ENCODE measurements at places on chromosomes 7 and 10.

- DNase-seq = no peak
These were observed 61.4 kb downstream of the CREB5 start for GRCh38 chr7:28473571-28474281.

DNA sequence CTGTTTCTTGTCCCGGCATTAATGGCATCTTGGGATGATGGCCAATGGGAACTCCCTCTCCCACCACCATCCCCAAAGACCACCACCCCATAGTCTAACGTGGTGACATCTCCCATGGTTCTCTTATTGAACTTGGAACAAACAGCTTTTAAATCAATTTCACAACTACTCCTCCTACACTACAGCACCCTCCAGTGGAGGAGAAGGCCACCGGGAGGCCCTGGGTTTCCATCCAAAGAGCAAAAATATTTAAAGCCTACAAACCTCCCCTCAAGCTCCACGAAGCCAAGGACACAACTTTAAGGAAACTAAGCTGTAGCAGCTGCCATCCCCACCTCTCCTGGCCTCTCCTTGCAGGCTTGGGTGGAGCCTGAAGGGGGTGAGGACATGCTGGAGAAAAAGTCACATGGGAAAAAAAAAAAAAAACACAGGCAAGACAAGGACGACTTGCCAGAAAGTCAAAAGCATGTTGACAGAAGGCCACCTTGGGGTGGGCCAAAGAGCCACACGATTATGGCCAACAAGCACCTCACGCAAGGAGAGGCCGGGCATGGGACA lies 94.0 kb upstream of the LANCL2 start:
- no peak for DNase-seq

DNA sequence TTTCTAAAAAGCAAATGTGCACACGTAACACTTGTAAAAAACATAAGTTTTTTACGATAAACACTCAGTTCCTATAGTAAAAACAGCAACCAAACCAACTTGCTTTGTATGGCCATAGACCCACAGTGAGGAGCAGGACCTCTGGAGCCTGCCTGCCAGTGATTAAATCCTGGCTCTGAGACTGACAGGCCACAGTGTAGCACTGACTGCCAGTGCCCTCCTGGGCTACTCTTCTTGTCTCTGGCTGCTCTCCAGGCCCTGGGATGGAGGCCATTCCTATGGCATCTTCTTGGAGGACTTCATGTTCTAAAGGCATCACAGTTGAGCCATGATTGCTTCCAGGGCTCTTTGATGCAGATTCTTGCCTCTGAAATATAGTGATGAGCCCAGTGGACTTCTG lies 22.7 kb upstream of the TMEM254 start:
- no peak for DNase-seq

- DNase-seq = no peak
These were observed 225.4 kb downstream of the DKK1 start for GRCh38 chr10:52539463-52539862.

DNA sequence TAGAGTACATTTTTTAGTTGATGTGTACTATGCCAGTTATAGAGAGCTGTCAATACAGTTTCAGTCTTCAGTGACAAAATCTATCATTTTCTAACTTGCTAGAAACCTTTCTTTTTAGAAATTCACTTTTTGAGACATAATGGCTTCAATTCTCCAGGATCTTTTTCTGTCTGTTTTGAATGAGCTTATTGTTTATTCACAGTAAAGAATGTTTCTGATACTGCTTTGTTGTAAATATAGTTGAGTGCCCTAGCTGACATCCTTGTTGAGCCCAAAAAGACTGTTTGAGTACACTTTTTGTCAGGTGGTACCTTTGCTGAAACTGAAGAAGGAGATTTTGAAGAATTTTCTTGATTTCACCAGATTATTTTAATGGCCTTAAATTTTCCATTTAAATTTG lies 139.9 kb downstream of the PPP1R9A start:
- no peak for DNase-seq

DNA sequence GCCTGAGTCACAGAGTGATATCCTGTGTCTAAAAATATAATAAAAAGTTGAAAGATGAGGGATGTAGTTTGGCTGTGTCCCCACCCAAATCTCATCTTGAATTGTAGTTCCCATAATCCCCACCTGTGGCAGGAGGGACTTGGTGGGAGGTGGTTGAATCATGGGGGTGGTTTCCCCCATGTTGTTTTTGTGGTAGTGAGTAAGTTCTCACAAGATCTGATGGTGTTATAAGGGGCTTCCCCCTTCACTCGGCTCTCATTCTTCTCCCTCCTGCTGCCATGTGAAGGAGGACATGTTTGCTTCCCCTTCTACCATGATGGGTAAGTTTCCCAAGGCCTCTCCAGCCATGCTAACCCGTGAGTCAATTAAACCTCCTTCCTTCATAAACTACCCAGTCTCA lies 25.1 kb upstream of the UBE3C start:
- no peak for DNase-seq

DNA sequence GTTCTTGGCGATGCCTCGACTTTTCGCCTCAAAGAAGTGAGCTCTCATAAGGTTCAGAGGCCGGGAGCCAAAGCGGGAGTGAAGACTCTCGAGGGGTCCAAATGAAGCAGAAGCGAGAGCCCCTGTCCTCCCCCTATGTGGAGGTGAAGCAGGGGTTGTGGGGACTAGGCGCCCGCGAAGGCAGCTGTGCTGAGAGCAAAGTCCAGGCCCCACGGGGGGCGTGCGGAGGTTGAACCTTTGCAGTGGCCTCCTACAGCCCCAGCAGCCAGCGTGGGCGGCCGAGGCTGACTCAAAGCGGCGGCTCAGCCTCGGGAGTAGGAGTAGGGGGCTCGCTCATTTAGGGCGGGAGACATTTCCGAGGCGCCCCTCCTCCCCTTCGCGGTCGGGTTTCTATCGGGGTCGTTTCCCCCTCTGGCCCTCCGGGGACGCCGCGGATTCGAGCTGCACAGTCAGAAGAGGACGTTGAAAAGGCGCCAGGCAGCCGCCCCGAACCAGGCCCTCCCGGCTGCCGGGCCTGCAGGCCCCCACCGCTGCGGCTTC lies 553 bp upstream of the ADD3 start:
- DNase-seq = no peak

DNA sequence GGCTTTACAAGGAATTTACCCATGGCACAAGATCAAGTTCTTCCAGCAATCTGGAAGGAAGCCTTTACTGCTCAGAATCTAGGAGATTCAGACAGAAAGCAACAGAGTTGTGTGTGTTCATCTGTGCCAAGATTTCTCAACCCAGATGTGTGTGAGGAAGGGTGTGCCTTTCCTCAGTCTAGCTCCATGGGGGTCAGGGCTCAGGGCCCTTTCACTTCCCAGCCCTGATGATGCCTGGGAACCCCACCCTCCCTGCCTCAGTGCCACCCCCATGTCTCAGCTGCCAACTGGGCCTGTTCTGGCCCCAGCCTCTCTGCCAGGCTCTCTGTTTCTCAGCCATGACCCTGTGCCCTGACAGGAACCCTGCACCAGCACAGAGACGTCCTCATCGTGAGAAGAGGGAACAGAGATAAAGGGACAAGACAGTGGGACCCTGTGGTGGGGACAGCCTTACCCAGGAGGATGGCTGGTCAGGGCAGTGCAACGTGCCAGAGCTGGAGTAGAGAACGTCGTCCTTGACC lies 102.0 kb downstream of the VIPR2 start:
- DNase-seq = no peak

DNA sequence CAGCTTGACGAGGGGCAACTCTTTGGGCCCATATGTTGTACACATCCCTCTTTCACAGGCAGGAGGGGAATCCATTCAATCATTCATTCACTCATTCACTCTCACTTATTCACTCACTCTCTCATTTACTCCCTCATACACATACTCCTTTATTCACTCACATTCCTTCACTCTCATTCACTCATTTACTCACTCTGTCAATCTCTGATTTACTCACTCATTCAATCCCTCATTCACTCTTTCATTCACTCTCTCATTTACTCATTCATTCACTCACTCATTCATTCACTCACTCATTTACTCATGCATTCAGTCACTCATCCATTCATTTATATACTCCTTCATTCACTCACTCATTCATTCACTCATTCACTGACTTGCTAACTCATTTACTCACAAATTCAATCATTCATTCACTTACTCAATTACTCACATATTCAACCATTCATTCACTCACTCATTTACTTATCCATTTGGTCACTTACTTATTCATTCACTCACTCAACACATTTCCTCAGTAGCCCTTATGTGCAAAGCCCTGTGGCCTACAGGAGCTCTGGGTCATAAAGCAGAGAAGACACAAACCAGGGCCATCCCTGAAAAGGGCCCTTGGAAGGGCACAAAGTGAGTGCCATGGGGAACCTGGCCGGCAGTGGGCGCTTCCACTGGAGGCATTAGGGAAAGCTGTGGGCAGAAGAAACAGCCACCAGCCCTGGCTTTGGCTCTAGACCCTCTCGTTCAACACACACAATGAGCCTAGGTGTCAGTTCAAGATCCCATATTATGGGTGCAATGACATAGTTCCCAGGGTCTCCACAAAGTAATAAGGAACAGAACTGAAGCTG lies 26.0 kb downstream of the HIP1 start:
- DNase-seq = no peak

GRCh38 chr7:17042211-17042610 lies 160.4 kb upstream of the AGR3 start:
- no peak for DNase-seq

- no peak for DNase-seq
These were observed 498.4 kb upstream of the POM121L12 start for GRCh38 chr7:52537051-52537450.

DNA sequence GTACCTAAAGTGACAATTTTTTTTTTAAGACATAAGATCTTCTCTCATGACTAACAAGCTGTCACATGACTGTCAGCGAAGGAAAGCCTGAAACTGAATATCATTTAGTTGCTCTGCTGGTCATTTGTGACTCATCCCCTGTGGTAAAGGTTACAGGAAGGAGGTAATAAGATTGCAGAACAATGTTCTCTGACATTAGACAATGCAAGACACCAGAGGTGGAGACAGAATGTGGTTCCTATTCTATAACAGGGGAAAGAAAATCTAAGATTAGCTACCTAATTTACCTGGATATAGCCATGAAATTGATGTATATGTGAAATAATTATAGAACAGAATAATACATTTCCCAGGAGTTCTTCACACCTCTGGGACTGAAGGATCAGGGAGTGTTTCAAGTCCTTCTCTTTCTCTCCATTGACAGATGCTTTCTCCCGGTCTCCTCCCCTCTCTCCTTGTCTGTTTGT lies 47.7 kb downstream of the LRGUK start:
- DNase-seq = no peak

- DNase-seq = no peak
These were observed 3.1 kb upstream of the MRC1 start for GRCh38 chr10:17805921-17806577.

GRCh38 chr10:118173296-118173695 lies 126.6 kb upstream of the RAB11FIP2 start:
- DNase-seq = no peak

GRCh38 chr7:22821702-22822485 lies 755 bp downstream of the TOMM7 start:
- no peak for DNase-seq

DNA sequence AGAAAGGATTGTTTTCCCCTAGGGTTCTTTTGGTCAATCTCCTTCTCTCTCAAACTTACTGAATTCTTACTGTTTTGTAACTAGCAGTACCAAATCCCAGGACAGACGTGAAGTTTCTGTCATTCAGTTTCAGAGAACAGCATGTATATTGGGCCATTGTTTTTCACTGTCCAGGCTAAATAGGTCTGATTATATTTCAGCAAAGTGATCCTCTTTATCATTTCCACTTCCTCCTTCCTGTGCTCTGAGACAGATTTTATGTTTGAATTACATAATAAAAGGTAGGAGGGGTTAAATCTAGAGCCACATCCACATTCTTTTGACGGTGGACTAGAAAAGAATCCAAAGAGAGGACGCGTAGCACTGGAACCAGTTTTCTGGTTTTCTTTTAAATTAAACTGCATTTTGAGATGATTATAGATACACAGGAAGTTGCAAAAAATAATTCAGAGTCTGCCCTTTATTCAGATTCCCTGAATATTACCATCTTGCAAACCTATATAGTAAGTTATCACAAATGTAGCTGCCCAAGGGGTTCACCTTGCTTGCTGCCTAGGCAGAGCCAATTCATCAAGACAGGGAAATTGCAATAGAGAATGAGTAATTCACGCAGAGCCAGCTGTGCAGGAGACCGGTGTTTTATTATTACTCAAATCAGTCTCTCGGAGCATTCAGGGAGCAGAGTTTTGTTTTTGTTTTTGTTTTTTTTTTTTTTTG lies 40.1 kb downstream of the AKR1E2 start:
- DNase-seq = no peak

GRCh38 chr7:146922782-146923181 lies 806.2 kb downstream of the CNTNAP2 start:
- DNase-seq = no peak

GRCh38 chr7:22051886-22052673 lies 106.4 kb upstream of the CDCA7L start:
- DNase-seq = no peak

DNA sequence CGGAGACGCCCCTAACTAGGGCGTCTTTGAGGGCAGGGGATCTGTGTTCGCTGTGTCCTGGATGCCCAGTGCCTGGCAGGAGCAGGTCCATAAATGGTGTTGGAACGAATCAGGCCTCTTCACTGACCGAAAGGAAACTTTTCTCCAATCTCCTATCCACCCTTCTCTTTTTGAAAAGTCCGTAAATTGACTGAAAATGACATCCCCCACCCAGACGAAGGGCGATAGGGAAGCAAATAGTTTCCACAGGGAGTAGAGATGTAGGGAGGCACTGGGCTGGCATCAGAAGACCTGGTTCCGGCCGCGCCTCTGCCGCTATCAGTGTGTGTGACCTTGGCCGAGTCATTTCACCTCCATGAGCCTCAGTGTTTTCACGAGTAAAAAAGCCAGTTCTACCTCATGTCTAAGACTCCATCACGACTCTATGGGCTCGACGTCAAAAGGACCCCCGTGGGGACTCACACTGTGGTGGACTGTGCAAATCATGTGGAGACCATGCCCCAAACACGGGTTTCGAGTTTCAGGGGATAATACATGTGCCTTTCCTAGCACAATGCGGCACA lies 497 bp upstream of the RAB11FIP2 start:
- DNase-seq = no peak
